ENCODE measurements at places on chromosomes 7 and 10.

- DNase-seq: no peak
Measured at GRCh38 chr10:14022954-14023672, 307.6 kb downstream of the FRMD4A start.

GRCh38 chr10:44862924-44863323 is 48.2 kb upstream of the TMEM72 start:
- no peak for DNase-seq

DNA sequence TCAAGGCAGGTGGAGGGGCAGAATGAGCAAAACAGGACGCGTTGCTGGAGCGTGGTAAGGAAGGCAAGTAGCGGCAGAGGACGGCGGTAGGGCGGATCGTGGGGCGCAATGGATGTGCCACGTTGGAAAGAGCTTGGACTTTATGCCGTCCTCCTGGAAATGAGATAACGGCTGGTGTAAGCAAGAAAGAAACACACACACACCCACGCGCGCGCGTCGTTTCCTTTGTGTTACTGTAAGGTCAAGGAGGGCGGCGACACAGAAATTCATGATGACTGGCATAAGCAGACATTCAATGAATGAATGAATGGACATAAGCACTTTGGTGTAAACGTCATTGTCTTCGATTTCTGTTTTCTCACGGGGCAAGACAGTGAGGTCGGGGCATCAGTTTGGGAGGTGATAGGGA is 683 bp upstream of the ENTPD7 start:
- no peak for DNase-seq

GRCh38 chr10:116985611-116986010 is 19.4 kb downstream of the SHTN1 start:
- DNase-seq: no peak

- no peak for DNase-seq
Measured at GRCh38 chr10:60873758-60874157, 70.2 kb downstream of the RHOBTB1 start.

- DNase-seq: no peak
Measured at GRCh38 chr7:68823996-68824780, 774.1 kb upstream of the AUTS2 start.
